Iris pigment epithelial cell (primary cell): ENCODE measurements at places on chromosomes 16 and 17.

DNA sequence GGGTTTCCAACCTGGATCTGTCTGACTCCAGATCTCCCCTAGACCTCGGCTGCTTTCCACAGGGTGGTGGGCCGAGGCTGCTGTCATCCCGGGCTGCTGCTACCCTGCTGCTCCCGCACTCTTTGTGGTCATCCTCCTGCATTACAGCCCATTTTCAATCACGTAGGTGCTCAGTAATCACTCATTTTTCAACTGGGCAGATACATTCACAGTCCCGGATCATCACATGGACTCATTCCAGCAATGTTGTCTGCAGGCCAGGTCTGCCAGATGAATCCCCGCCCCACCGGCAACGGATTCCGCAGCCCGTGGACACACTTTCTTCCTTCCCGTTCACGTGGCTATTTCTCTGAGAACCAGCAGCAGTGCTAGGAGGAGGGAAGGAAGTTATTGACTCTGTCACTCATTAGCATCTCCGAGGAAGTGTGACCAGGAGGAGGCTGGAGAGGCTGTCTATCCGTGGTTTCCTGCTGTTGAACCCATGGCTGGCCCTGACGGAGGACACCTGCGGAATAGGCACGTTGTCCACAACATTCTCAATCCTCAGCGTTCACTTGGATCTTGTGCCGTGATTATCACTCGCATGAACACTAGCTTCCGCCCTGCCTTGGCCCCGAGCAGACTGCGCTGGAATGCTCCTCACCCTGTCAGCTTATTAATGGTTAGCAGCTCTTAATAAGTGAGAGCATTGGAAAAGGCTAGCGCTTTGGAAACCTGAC, 14.7 kb upstream of the ZCCHC14 start:
- DNase-seq, result no peak

DNA sequence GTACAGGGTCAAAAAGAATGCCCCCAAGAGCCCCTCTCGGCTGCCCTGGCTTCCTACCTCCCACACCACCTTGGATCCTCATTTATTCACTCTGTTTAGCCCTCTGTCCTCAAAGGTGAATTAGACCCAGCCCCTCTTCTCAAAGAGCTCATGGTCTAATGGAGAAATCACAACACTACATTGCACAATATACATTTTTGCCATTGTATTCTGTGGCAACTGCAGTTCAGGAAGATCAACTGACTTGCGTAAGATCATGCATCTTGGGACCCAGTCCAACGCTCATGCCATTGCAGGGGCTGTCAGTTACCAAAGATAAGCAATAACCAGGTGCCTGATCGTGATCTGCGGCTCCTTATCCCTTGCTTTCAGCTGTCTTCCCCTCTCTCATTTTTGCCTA, 1.4 kb downstream of the KRT38 start:
- DNase-seq, result peak; percentile 76

DNA sequence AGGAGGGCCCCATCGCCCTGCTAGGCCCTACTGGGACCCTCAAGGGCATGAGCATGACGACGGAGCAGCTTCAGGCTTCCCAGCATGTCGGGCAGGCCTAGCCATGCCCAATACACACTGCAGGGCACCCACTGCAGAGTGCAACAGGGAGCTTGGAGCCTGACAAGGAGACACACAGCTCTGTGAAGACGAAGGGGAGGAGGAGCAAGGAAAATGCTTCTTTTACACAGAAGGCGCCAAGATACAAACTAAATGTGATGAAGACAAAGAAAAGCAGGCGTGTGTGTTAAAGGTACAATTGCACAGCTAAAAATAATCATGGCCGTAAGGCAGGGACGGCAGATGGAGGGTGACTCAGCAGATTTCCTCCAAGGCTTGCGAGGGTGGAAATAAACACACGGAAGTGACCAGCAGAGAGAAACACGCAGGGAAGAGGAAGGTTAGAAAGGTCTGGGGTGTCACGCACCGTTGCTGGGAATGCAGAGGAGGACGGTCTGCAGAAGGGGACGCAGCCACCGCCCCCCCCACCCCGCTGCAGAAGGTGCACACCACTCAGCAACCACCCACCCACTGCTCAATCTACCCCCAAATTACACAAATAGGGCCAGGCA, 108.5 kb downstream of the ZNF778 start:
- peak; percentile 87 for DNase-seq

GRCh38 chr17:75839942-75840798, 4.0 kb downstream of the UNC13D start:
- DNase-seq, result no peak

GRCh38 chr16:19704321-19705145, 13.5 kb downstream of the KNOP1 start:
- peak; percentile 95 for DNase-seq

DNA sequence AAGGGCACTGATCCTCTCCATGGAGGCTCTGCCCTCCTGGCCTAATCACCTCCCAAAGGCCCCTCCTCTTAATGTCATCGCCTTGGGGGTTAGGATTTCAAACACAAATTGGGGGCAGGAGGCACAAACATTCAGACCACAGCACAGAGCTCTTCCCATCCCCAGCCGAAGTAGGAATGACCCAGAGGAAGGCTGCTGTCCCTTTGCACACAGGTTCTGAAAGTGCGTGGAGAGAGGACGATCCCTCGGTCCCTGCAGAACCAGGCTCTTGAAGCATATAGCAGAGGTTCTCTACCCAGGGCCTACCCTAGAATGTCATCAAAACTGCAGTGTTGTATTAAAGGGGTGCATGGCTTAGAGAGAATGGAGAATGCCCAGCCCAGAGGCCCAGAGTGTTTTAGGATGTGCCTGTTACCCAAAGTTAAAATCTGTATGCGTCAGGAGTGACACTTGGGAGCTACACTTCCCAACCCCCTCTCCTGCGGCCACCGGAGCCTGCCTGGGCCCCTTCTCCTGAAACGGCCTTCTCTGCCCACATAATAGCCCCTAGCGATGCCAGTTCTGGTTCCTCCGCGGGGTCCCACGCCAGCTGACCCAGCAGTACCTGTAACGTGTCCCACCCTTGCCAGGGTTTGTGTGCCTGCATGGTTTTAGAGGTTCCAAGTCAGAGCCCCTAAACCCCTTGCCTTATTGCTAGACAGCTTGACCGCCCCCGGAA, 159.5 kb upstream of the CACNG5 start:
- DNase-seq, result no peak

DNA sequence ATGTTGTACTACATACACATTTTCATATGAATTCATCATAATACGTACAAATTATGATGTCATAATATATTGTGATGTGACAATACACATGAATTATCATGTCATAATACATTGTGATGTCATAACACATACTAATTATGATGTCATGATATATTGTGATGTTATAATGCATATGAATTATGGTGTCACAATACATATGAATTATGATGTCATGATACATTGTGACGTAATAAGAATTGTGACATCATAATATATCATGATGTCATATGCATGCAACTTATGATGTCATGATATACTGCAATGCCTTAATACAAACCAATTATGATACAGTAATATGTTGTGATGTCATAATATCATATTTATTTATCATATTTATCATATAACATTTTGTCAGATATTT, 2074.3 kb downstream of the TP53TG3F start:
- no peak for DNase-seq

DNA sequence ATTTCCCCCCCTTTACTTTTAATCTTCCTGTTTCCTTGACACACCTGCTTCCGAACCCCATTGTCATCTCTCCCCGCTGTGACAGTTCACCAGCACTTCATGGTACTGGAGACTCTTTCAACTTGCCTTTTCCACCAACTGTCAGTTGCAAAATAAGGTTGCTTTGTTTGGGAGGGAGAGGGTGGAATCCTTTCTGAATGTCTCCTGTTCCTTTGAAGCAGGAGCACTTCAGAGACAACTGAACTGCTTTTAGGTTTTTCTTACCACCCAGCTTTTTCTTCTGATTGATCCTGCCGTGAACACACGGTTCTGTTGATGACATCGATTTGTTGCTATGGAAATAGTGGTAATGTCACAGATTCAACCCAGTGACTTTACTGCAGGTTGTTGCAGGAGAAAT, 42.0 kb downstream of the RPA1 start:
- no peak for DNase-seq

- peak; percentile 89 for DNase-seq
Measured at GRCh38 chr16:65024767-65025178, 97.1 kb downstream of the CDH11 start.

DNA sequence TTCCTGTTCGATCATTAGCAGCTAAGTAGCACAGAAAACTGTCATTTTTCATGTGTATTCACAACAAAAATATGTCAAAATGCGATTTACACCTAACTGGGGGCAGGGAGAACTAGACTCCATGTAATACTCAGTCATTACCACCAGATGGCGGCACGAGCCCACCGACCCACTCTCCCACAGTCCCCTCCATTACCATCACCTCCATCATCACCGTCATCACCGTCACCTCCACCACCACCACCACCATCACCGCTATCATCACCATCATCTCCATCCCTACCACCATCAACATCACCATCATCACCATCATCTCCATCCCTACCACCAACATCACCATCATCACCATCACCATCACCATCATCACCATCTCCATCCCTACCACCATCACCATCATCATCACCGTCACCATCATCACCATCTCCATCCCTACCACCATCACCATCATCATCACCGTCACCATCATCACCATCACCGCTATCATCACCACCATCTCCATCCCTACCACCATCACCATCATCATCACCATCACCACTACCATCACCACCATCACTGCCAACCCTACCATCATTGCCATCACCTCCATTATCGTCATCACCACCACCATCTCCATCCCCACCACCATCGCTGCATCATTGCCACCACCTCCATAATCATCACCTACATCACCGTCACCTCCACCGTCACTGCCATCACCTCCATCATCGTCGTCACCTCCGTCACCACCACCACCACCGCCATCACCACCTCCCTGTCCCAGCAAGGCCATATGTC, 14.4 kb downstream of the NDUFAF8 start:
- DNase-seq, result no peak

DNA sequence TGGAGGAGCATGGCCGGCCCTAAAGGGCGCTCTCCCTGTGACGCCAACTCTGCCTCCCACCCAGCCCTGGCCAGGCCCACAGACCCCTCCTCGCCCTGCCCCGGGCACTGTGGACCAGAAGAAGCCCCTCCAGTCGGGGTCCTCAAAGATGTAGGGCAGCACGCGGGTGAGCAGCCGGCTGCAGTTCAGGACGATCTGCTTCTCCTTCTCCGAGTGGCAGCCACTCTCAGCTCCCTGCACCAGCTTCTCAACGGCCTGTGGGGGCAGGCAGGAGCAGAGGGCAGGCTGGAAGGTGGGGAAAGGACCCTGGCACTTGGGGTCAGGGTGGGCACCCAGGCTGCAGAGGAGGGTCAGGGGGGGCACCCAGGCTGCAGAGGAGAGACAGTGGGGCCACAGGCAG, 8.9 kb downstream of the HID1 start:
- DNase-seq, result no peak

DNA sequence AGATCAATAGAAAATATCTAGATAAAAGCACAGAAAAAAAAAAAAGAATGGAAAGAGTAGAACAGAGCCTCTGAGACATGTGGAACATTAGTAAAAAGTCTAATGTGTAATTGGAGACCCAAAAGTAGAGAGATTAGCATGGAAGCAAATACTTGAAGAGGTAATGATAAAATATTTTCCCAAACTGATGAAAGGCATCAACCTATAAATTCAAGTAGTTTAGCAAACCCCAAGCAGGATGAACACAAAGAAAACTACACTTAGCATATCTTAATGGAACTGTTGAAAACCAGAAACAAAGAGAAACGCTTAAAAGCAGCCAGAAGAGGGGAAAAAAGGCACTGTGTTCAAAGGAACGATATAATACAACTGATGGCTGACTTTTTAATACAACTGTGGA, 16.4 kb downstream of the NF1 start:
- DNase-seq, result no peak

- DNase-seq, result peak; percentile 30
Measured at GRCh38 chr17:610276-610675, 104.4 kb downstream of the VPS53 start.

DNA sequence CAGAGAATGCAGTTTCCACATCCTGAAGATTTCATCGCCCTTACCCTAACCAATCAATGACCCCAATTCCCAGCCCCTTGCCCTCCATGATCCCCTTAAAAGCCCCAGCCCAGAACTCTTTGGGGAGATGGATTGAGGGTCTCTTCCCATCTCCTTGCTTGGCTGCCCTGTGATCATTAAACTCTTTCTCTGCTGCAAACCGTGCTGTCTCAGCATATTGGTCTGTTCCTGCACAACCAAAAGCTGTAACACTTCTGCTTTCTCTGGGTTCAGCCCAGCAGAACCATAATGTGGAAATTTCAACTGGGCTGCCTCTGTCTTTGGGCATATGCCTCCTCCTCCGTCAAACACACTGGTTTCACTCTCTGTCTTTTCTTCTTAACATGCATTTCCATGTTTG, 67.0 kb upstream of the NLRP1 start:
- no peak for DNase-seq

GRCh38 chr17:51279183-51279582, 18.8 kb downstream of the UTP18 start:
- no peak for DNase-seq

DNA sequence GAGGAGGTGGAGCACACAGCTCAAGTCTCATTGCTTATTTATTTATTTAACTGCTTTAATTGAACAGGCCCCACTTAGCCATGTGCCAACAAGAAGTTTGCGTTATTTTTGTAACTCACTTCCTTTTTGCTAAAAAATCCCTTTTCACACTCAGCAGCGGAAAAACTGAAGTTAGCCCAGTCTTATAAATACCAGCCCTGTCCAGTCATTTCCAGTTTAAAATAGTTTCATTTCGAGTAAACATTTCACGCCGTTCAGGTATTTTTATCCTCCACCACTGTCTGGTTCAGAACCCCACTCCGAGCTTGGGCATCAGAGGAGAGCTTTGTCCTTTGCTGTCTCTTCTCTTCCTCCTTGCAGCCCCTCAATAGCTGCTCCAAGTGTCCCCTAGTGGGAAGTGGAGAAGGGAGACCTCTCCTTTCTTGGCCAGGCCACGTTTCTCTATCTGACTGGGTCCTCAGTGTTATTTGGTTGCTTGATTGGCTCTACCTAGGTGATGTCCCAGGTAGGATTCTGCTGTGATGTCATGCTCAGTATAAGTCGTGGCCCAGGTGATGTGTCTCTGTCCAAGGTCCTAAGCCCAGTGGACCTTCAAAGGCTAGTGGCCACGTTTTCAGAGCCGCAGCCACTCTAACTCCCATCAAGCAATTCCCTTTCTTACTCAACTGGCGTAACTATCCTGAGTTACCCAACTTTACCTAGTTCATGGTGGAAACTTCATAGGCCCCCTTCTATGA, 53.0 kb upstream of the GAS7 start:
- DNase-seq, result no peak

DNA sequence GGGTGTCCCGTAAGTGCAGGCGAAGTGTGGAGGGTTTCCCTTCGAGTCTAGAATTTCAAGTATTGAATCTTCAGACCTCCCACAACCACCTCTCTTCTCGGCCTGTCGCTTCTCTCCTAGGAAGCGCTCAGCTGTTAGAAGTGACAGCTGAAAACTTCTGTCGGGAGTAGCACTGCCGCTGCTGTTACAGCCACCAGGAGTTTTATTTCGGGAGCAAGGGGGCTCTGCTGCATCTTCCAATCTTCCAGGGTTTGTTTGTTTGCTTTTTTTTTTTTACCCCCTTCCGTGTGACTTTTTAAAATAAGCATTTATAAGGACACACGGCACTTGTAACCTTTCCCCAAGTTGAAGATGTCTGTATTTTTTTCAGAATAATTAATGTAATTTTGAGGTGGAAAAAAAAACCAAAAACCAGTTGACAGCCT, 767 bp downstream of the RPS6KB1 start:
- peak; percentile 23 for DNase-seq
